Naive thymus-derived CD8-positive, alpha-beta T cell (primary cell): ENCODE measurements at places on chromosomes 11 and 22.

GRCh38 chr11:117814766-117815261, 9.7 kb downstream of the FXYD2 start:
- DNase-seq, result peak; percentile 72

- no peak for DNase-seq
Measured at GRCh38 chr22:49961601-49962011, 1.0 kb downstream of the PIM3 start.

DNA sequence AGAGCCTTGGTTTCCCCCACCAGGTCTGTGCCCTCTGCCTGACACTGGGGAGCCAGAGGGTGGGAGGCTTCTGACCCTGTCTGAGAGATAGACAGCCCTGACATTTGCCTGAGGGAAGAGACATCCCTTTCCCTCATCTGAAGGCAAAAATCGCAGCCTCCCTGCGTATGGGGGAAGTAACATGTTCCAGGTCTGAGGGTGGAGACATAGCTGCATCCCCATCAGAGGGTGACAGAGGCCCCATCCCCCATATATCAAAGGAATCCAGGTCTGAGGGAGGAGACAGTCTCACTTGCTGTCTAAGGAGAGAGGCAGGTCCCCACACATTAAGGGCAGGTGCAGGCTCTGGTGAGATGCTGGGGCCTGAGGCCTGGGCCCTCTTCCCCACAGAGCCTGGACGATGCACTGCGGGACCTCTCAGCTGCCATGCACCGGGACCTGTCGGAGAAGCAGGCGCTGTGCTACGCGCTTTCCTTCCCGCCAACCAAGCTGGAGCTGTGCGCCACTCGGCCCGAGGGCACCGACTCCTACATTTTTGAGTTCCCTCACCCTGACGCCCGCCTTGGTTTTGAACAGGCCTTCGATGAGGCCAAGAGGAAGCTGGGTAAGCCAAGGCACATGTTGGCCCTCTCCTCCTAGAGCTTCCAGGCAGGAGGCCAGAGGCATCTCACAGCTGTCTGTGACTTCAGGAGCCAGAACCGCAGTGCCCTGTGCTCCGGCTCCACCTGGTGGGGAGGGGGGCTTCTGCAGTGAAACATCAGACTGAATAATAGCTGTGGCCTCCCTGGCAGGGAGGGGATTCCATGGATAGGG, 16.1 kb upstream of the RELT start:
- DNase-seq, result no peak

- DNase-seq, result no peak
Measured at GRCh38 chr11:117824571-117825537, at the start of gene FXYD2. TSS of gene FXYD2 (minus strand) at chr11:117824744. CDS start at chr11:117824678, 66 bp downstream.

DNA sequence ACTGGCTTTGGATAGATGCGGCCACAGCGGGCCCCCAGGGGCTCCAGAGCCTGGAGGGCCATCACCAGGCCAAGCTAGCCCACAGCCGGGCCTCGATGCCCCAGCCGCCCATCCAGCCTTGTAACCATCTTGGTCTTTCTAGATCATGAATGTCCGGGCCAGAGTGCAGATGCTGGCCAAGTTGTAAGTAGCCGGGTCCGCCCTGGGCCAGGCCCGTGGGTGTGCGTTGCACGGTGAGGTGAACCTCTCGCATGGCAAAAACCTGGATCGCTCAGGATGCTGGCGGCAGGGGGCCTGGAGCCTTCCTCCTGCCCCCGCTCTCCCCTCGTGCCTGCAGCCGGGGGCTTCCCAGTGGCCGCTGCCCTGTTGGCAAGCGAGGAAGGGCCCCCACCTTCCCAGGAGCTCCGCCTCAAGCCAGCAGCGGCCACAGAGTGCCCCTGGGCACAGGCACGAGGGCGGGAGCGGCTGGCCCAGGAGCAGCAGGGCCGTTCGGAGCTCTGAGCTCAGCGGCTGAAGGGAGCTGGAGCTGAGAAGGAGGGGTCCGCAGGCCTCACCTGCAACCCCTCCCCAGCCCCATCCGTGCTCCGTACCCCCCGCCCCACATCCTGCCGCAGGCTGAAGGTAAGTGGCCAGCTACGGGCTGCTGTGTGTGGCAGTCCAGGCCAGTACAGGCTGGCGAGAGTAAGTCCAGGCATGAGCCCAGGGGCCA, 10.9 kb upstream of the MRPL23 start:
- no peak for DNase-seq

DNA sequence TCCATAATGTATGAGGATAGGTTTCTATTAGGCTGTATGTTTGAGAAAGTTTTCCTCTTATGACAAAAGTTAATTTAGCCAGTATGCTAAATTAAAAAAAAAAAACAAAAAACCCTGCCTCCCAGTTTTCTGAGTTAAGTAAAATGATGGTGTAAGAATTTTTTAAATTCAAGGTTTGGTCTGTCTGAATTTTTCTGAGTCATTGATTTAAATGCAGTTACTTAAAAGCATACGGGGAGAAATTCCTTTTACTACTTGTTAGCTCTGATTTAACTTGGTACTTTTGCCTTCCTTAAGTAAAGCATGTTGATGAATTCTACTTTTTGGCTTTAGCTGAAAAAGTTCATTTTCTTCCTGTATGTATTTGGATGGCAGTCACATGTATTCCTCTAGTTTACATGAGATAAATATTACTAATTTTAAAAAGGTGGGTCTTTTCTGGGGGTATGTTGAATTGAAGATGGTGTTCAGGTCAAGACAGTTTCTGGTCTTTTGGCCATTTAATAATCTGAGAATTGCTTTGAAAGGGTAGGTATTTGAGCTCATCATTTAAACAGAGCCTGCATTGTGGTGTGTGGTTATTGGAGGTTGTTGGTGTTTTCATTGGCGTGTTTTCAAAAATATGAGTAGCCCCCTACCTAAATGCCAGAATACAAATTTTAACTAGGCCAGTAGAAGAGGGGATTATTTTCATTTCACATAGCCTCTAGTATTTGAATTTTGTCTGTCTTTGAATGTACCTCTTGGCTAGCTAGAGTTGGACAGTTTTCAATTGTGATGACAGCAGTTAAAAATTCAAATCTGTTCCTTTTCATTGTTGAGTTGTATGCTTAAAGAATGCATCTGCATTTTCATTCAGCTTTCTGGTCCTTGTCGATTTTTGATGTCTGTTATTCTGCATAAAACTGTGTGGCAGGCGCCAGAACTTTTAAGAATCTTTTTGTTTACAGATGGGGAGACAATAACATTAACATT, 64.7 kb downstream of the MTMR3 start:
- DNase-seq, result no peak

DNA sequence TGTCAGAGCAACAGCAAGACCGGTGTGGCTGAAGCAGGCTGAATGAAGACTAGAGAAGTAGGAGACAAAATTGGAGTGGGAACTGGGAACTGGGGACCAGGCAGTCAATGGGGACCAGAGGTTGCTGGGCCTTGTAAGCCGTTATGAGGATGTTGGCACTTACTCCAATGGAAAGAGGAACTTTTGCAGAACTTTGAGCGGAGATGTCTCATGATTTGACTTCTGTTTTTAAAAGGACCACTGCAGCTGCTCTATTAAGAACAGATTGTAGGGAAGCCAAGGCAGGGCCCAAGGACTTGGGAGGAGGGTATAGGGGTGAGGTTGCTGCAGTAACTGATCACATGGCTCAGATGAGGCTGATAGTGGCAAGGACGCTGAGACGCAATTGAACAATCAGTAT, 34.2 kb downstream of the IL18 start:
- no peak for DNase-seq

GRCh38 chr11:72358466-72359405, 75.6 kb downstream of the CLPB start:
- DNase-seq, result no peak

DNA sequence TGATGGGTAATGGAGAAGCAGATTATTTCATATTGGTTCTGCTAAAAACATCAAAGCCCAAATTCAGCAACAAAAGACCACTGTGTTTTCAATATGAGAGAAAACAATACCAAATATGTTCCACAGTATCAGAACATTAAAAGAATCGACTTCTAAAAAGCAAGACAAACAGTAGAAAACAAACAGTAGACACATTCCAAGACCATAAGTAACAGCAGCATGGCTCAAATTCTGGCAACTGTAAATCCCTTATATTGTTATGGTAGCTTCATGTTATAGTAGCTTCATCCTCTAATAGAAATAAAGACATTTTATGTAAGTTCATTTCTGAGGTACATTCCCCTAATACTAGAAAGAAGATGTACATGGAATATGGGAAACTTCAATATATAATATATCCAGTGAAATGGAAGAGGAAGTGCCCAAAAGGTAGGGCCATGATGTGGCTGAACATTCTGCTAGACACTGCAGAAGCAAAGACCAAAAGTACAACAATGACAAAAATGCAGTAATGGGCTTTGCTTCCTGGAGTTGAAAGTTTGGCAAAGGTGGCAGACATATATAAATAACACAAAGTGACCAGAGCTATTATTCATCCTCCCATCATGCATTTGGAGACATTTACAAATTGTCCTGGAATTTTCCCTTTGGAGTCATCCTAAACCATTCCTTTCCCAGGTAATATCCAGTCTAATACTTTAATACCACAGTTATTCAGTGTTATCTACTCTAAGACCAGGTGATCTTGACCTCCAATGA, 299.9 kb downstream of the DCDC1 start:
- DNase-seq, result no peak

DNA sequence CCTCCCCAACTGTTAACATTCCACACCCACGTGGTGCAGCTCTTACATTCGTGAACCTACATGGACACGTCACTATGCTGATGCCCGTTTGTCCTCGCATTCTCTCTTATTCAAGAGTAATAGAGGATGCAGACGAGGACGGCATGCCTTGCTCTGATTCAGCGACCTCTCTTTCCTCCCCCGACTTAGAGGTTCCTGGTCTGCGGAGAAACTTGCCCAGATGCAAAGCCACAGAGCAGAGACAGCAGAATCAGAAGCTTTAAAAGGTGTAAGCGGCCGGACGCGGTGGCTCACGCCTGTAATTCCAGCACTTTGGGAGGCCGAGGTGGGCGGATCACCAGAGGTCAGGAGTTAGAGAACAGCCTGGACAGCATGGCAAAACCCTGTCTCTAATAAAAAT, 288.0 kb downstream of the NTM start:
- no peak for DNase-seq

GRCh38 chr11:73547706-73548595, 50.0 kb downstream of the FAM168A start:
- no peak for DNase-seq

DNA sequence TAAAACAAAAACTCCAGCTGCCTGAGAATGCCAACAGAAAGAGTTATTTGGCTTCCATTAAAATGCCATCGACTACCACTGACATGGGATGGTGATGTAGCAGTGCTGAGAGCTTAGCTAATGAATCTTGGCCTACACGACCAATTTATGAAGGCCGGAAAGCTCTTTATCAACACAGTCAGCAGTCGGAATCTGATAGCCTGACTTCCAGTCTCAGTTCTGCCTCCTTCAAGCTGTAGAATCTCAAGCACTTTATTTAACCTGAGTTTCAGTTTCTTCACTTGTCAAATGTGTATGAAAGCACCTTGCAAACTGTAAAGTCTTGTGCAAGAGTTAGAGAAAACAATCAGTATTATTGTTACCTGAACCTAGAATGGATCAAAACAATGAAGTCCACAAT, 335.7 kb upstream of the NARS2 start:
- DNase-seq, result no peak

GRCh38 chr11:117186431-117186761, 7.9 kb downstream of the SIDT2 start:
- no peak for DNase-seq

DNA sequence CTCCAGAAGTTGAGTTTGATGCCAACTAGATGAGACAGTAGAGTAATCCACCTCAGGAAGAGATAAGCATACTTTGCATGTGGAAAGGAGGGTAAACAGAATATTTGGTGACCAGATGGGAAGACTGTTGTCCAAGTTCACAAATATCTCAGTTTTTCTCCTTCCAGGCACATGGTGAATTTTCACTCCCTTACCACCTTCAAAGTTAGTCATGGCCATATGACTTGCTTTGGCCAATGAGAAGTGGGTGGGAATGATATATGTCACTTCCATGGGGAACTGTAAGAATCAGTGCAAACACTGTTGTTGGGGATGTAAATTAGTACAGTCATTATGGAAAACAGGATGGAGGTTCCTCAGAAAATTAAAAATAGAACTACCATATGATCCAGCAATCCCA, 105.8 kb downstream of the SPATA19 start:
- no peak for DNase-seq

DNA sequence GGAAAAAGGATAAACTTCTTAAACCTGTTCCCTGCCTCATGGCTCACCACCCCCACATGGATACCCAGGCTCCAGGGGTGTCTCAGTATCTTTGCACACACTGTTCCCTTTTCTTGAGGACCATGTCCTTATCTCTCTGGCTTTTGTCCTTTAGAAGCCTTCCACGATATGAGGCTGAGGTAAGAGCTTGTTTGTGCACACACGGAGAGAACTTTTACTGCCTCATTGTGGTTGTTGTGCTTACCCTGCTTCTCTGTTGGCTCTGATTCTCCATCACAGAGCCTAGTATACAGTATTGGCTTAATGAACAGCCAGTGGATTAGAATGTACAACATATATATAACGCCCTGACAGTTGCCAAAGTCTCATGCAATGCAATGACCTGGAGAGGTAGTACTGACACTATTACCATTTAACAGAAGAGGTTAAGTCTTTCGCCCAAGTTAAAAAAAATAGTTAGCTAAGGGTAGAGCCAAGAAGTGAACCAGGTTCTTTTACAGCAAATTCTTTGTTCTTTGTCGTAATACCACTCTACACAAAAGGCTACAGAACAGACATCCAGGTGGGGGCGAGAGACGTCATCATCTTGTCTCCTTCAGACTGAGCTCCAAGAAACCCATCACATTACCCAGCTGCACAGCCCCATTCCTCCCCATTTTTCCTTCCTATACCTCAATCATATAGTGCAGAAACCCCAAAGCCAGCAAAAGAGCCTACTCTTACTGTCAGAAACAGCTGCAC, 117.3 kb downstream of the PLEKHA7 start:
- no peak for DNase-seq

- DNase-seq, result no peak
Measured at GRCh38 chr11:11373934-11374333, 20.9 kb upstream of the CSNK2A3 start.

DNA sequence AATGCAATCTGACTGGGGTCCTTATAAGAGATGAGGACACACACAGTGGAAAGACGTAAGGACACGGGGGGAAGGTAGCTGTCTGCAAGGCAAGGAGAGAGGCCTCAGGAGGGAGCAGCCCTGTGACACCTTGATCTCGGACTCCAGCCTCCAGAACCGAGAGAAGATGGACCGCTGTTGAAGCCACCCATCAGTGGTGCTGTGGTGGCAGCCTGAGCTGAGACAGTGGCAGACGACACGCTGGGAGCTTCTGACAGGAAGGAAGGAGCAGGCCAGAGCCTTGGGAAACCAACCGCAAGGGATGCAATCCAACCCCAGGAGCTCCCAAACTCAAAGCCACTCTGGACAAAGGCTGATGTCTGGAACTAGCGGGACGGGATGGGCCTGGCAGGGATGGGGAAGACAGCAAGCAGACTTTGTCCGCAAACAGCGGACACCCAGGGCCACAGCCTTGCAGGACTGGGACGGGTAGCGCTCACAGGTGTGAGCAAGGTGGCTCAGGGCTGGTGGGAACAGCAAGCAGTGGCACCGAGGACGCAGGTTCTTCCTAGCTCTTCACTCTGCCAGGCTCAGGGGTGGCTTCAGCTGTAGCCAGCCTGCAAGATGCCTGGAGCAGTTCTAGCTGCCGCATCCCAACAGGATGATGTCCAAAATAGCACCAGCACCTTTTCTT, 10.9 kb downstream of the LTO1 start:
- no peak for DNase-seq

- no peak for DNase-seq
Measured at GRCh38 chr11:17129003-17129402, 51.5 kb upstream of the RPS13 start.

- no peak for DNase-seq
Measured at GRCh38 chr11:19816040-19816439, 103.4 kb downstream of the NAV2 start.

GRCh38 chr22:49672014-49672516, 155.6 kb downstream of the BRD1 start:
- DNase-seq, result no peak
